ENCODE measurements at places on chromosomes 3 and 15.

GRCh38 chr3:69983546-69984265 lies 15.8 kb upstream of the SAMMSON start:
- DNase-seq: no peak

- no peak for DNase-seq
Measured at GRCh38 chr3:7428206-7428718, 567.3 kb downstream of the GRM7 start.

DNA sequence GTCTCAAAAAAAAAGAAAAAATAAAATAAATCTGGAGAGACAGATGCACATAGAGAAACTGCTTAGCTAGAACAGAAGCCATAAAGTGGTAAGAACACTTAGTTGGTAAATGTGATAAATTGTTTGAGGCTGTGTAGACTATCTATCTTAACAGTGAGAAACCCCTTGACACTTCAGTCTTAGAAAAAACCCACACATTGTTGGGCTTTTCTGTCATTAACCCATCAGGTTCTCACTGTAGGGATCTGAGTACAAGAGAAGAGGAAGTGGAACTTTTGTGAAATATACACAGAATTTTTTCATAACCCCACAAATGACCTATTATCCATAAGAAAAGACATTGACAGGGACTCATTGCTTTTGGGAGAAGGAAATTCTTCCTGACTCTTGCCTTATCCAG lies 24.4 kb downstream of the TP63 start:
- no peak for DNase-seq

DNA sequence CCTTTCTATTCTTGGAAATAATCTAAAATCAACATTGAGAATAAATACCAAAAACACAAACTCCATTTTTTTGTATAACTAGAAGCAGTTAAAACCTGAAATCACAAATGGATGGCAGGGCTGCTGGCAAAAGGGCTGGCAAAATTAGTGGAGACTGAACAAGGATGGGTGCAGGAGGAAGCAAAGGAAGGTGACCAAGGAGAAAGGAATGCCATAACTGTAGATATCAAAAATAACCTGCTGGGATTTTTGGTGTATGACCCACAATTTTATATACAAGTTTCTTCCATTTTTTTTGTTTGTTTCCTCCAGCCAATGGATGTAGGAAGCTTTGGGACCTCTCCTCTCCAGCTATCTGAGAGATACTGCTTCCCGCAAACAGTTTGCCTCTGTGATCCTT lies 12.7 kb downstream of the CFAP44 start:
- no peak for DNase-seq

GRCh38 chr3:128112357-128112968 lies 11.1 kb downstream of the RUVBL1 start:
- DNase-seq: no peak
